Hindlimb muscle (tissue), 1 donor: ENCODE measurements at places on chromosomes 5 and 9. TPM values are rescaled to one million over a fixed set of nuclear protein-coding genes. Genes with fewer than 3 reads are reported as not detected.

- peak; percentile 53 for DNase-seq
These were observed 174.0 kb downstream of the GDNF start for GRCh38 chr5:37665889-37666288.

GRCh38 chr5:68679041-68679440 lies 414.8 kb upstream of the SLC30A5 start:
- DNase-seq: no peak

GRCh38 chr5:14720236-14720923 lies 55.9 kb downstream of the OTULIN start:
- DNase-seq: no peak

GRCh38 chr9:93226819-93227218 lies 42.9 kb downstream of the WNK2 start:
- no peak for DNase-seq

GRCh38 chr5:123964884-123965283 lies 452.9 kb downstream of the CSNK1G3 start:
- no peak for DNase-seq

- DNase-seq: peak; percentile 37
These were observed 757 bp downstream of the CDC26 start for GRCh38 chr9:113274474-113275156.

DNA sequence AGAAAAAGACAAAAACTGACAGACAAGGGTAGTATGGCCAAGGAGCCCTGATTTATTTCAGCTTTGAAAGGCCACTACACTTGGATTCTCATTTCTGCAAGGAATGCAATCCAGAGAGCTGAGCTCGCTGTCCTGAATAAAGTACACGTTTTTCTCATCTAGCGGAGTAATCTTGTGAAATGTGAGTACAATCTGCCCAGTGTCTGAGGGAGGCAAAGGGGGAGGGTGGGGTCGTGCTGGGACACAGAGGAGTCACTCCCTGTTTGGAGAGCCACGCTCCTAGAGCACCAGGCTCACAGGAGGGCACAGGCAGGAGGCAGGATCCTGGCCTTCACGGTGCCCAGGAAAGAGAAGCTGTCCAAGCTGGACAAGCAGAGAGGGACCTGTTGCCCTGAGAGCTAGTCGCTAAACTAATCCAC lies 51.0 kb upstream of the IFNK start:
- no peak for DNase-seq

- DNase-seq: no peak
These were observed 45.8 kb upstream of the RICTOR start for GRCh38 chr5:39120052-39120420.

DNA sequence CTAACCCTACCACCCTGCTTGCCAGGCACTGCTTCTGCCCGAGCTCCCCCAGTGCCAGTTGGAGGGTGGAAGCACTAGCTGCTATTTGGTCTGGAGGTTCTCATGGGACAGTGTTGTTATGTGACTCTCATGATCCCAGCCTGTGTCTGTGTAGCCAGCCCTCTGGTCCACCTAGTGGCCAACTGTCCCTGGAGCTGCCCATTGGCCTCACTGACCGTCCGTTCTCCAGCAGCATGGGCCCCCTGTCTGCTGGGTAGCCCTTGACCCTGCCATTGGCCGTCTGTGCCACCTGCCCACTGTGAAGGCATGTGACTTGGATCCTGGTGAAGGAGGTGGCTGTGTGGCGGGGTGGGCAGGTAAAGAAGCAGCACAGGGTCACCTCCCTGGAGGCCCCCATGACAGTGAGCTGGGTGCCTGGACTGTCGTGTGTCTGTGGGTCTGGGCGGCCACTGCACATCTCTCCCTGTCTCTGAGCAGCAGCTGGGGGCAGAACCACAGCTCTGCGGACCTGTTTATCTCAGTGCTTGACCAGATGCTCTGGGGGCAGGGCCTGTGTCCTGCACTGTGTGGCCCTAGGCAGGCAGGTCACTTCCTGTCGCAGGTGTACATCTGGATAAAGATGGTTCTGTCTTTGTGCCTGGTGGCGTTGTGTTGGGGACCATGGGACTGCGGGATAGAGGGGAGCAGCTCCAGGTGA lies 11.4 kb downstream of the PHF2 start:
- no peak for DNase-seq

GRCh38 chr9:69483886-69484422 lies 158.9 kb downstream of the ENTREP1 start:
- no peak for DNase-seq

- no peak for DNase-seq
These were observed 18.6 kb downstream of the CTNNAL1 start for GRCh38 chr9:108994695-108995094.

DNA sequence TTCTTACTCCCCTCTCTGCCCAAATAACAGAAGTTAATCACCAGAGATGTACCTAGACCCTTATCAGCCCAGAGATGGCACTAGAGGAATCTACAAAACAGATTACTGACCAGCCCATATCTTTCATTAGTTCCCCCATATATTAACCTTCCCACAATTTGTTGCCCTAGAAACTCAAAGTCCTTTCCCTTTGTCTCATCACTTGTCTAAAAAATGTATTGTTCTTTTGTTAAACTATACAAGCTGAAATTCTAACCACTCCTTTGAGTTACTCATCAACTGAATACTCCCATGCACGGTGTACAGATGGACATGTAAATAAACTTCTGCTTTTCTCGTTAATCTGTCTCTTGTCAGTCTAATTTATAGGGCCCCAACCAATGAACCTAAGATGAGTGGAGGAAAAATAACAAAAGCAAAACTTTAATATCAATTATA lies 130.9 kb downstream of the CCDC192 start:
- no peak for DNase-seq

DNA sequence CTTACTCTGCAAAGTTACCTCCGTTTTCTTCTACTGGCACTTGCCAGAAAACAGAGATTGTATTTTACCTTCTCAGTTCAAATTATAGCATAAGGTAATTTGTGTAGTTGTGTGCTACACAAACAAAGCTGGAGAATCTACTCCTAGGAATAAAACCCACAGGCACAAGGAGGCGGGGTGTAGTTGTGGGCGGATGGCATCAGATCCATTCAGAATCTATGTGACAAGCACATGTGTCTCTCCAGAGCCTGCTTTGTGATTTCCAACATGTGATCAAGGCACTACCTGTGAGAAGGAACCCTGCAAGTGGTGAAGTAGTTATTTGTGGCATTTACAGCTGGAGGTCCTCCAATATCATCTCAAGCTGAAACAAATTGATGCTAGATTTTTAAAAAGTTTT lies 39.0 kb downstream of the GAS1 start:
- no peak for DNase-seq

ANKRD31 gene
- polyA plus RNA-seq: 0.14 TPM
